ENCODE measurements at places on chromosomes 2 and 18.

DNA sequence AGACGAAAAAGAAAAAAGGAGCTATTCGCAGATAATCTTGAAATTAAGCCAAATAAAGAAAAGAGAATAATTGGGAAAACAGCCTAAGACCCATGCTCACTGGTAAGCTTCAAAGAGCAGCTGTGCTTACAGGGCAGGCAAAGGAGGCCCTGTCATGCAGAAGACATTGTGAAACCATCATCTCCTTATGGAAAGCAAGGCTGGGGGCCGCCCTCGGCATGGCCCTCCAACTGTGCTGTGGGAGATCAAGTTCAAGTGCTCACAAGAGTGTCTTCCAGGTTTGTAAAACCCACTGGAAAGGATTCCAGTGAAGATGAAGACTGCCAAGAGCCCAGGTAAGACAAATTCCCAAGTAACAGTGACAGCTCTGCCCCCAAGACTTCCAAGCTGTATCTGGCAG lies 32.2 kb downstream of the ACVR1 start:
- DNase-seq = no peak

DNA sequence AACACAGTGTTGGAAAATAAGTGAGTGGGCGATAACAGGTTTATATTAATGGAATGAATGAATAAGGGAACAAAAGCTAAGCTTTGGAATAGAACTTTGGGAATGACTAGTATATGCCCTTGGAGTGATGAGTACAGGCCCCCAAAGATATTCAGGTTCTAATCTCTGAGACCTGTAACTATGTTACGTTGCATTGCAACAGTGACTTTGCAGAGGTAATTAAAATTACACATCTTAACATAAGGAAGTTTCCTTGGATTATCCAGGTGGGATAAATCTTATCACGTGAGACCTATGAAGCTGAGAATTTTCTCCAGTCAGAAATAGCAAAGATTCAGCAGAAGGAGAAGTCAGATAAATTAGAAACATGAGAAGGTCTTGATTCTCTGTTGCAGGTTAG lies 661.5 kb upstream of the LINC00305 start:
- no peak for DNase-seq

GRCh38 chr2:86275384-86275799 lies 62.0 kb downstream of the REEP1 start:
- DNase-seq = no peak

DNA sequence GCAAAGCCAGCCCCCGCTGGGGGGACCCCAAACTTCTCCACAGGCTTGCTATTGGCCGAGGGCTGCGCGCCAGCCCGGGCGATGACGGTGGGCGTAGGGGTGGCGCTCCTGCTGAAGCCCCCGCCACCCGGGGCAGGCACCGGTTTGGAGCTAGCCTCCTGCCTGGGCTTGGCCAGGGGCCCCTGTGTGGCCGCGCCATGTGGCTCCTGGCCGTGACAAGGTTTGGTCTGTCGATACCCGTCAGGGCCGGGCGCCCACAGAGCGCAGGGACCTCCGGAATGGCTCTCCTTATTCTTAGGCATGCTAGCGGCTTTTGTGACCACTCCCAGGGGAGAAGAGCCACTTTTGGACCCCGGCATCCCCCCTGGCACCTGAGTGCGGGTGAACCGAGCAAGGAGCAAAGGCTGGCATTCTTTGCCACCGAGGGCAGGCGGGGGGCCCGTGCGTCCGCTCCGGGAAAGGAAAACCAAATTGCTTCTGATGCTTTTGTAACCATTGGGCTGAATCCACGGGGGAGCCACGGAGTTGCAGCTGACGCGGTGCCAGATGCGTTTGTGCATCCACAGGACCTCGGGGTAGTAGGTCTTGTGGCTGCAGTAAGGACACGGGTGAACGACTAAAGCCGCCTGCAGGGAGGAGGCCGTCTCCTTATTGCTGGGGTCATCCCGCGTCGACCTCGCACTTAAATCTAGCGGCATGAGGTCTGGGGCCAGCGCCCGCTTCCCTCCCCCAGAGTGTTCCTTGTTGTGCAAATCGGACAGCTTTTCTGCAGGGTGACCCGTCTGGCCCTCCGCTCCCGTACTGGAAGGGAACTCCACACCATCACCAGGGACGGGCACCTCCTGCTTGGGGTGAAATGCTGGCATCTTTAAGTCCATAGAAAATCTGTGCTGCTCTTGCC lies 115.6 kb downstream of the ZNF516 start:
- no peak for DNase-seq

- no peak for DNase-seq
Observed at GRCh38 chr2:106147159-106147558, 46.9 kb downstream of the UXS1 start.

DNA sequence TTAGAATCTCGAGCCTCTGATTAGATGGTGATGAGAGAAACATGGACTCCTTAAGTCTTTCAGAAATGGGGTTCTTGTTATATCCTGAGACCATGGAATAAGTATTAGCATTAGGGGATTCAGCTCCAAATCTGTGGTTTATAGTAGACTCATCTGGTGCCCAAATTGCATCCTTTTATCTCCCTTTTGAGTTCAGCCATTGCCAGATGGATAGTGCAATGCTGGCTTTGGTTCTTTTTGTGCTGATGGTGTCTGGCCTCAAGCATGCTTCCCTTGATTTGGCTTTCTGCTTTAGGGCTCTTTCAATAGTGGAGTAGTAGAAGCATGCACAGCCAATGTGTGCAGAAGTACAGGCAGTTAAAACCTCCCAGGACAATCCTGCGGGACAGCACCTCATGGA lies 306.4 kb downstream of the TSN start:
- no peak for DNase-seq

All from stimulated activated CD8-positive, alpha-beta memory T cell treated with anti-CD3 and anti-CD28 coated beads, Interleukin-7, amount 100 ng/mL, for 1 hour (primary cell).